ENCODE measurements at places on chromosomes 13 and 19. TPM values are rescaled to one million over a fixed set of nuclear protein-coding genes. Genes with fewer than 3 reads are reported as not detected.

DNA sequence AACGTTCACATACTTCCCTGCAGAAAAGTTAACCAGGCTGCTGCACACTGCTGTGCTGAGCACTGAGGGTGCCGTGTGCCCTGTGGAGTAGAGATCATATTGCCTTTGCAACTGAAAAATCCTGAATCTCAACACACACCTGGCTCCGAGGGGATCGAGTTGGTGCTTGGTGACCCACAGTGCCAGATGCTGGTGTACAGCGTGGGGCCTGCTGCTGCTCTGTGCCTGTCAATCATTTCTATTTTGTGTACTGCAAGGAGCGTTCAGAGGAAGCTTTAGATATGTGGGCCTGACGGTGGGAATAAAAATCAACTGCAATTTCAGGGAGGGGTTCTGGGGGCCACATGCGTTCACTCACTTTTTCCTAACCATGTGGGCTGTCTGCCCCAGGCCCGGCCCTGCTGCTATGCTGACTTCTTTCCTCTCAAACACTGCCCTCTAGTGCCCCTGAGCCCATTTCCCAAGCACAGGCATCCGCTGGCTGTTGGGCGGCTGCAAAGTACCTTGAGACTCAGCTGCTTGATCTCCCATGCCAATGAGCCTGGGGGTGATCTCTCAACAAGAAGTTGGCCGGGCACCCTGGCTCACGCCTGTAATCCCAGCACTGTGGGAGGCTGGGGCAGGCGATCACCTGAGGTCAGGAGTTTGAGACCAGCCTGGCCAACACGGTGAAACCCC is 9.7 kb upstream of the LENG8 start:
- peak; percentile 22 for DNase-seq

DNA sequence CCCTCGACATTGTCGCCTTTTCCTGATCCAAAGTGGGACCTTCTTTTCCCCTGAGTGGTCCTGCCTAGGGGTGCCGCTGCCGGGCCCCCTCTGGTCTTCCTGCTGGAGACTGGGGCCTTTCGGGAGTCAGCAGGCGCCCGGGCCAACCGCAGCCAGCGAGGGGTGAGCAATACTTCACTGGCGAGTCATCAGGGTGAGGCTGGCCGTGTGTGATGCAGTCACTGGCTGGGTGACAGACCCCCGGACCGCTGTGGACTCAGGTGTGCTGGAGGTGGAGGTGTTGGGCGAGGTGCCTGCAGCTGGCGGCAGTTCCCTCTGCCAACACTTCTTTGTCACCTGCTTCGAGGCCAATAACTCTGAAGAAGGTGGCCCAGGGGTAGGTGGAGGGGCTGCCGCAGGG is 1.5 kb upstream of the CGB5 start:
- no peak for DNase-seq

DNA sequence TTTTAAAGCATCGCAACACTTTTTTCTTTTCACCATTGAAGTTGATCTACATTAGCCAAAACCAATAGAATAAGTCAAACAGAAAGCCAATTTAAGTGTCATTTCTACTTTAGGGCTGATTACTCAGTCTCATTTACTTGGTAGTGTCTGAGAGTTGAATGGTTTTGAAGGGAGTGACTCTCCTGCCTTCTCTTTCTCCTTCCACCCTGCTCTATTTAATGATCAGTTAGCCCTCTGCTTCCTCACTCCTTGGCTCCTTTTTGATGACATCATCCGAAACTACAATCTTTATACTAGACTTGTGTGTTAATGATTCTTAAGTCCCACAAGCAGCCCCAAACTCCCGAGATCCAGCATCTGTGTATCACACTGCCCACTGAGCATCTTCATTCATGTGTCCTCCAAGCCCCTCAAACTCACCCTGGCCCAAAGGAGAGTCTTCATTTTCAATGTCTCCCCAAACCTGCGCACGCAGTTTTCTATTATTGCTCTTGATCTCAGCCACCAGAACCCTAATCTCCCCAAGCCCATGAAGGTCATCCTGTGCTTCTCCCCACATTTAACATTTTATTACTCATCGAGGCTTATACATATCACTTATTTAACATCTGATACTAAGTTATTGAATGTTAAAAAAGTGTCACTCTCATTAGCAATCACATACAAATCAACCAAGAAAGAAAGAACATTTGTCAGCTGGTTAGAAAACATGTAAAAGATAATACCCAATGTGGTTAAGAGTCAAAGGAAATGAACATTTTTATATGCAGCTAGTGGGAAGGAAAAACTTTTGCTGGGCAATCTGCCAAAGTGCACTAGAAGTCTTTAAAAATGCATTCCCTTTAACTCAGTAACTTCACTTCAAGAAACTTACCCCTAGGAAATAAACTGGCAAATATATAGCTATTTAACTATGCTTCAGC is 32.2 kb upstream of the ARGLU1 start:
- peak; percentile 80 for DNase-seq

- DNase-seq, result no peak
These were observed at the start of gene HSH2D for GRCh38 chr19:16143399-16144215. Gene HSH2D (plus strand): TSS chr19:16143685. CDS start chr19:16148751, 5,066 bp downstream.

- no peak for DNase-seq
These were observed 748.1 kb downstream of the DACH1 start for GRCh38 chr13:71118779-71119364.

DNA sequence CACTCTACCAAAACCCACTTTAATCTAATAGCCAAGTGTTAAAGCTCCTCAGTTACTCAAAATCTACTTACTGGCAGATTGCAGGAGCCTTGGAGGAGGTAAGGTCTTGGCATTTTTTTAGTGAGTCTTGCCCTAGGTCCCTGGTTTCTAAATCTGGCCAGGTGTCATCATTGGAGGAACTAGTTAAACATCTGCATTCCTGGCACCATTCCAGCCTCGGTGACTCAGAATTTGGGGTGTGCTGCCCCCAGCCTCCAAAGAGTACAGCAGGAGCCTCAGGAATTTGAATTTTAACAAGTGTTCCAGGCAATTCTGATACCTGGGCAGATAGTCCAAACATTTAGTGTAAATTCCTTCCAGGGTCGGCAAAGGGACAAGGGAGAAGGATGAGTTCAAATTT is 37.4 kb downstream of the KLF5 start:
- no peak for DNase-seq

DNA sequence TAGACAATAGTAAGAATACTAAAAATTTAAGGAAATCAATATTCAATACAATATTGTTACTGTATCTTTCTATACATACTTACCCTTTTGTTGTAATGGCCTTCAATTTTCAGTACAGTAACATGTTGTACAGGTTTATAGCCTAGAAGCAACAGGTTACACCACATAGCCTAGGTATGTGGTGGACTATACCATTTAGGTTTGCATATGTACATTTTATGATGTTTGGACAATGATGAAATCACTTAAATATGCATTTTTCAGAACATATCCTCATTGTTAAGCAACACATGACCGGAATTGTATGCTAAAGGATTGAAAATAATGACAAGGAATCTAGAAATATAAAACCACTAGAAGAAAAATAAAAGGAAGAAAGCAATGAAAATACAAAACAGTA is 611.4 kb downstream of the DACH1 start:
- DNase-seq, result no peak

DNA sequence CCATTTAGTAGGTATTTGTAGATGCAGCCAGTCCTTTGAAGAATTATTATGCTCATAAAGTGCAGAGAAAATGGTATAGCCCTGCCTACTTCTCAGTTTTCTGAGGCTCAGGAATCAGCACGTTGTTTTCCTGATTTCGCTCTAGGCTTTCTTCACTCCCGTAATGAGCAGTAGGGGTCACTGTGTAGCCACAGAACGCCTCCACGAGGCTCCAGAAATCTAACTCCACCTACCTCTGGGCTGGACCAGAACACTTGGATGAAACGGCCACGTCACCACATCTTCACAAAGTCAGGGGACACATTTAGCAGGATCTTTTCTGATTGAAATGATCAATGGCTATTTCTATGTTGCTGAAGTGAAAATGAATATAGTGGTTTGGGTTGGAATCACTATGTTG is 49.8 kb upstream of the GTF3A start:
- peak; percentile 81 for DNase-seq

GRCh38 chr13:20728579-20729311 is 25.2 kb downstream of the IL17D start:
- DNase-seq, result no peak

GRCh38 chr13:50082426-50083281 is 67.4 kb downstream of the KCNRG start:
- peak; percentile 78 for DNase-seq

DNA sequence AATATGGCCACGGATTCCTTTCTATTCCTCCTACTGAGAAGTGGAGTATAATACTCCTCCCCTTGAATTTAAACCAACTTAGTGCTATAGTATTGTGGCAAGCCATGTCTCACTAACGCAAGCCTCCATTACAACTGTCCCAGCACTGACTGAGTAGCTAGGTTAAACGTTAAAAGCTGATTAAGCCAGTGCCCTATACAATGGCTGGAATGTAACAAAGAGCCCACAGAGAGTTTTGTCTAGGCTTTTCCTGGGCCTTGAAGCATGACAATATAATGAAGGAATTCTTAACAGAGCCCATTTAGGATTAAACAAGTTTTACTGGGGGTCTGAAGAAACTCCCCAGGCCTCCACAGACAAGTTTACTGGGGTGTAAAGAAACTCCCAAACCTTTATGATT is 254.5 kb upstream of the DACH1 start:
- no peak for DNase-seq

GRCh38 chr13:46468570-46469463 is 81.8 kb upstream of the RUBCNL start:
- peak; percentile 86 for DNase-seq

DNA sequence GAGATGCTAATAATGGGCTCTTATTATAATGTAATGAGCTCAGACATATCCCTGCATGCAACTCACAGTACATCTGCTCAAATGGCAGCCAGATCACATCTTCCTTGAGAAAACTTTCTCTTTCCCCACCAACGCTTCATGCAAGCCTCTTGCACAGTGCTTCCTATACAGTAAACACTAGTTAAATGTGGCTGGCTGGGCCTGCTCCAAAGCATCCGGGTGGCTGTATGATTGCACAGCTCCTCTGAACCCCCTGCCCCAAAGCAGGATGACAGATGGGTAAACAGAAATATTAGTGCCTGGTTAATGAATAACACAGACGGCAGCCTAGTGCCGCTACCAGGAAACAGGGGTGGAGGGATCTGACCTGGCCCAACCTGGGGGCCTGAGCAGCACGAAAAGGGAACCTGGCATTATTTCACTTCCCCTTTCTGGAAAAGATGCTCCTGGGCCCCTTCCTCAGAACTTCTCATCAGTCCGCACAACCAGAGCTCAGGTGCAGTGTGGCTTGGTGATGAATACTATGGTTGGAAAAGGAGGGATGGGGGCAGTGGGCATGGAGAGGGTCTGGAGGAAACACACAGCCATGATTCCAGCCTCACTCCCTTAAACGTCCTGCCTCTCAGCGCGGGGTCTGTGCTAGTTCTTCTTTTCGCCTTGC is 10.8 kb downstream of the FFAR2 start:
- DNase-seq, result no peak

DNA sequence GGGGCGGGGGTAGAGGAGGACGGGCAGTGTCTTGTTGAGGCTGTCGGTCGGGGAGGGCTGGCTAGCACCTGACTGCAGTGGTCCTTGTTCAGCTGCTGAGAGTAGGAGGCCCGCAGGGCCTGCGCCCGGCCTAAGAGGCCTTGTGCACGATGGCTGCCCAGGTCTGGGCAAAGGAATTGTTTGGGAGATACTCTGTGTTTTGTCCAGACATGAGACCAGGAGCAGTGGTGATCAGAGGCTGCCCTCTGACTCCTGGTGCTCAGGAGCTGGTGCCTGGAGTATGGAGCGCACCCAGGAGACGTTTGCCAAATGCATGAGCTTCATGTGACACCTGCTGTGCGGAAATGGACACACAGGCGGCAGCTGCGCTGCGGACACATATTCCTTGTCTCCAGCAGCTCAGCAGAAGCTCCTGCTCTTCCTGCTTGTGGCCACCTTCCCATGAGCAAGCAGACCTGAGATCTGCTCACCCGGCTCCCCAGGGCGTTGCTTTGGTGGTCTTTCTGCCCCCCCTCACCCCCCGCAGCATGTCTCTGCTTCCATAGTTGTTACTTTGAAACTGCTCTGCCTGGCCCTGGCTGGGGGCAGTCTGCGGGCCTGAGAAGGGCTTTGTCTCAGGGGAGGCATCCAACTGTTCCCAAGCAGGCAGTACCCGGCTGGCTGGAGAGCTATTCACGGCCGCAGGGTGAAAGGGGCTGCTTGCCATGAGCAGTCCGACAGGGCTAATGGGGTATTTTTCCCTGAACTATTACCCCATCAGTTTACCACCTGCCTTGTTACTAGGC is 163.9 kb downstream of the TEX29 start:
- no peak for DNase-seq

DNA sequence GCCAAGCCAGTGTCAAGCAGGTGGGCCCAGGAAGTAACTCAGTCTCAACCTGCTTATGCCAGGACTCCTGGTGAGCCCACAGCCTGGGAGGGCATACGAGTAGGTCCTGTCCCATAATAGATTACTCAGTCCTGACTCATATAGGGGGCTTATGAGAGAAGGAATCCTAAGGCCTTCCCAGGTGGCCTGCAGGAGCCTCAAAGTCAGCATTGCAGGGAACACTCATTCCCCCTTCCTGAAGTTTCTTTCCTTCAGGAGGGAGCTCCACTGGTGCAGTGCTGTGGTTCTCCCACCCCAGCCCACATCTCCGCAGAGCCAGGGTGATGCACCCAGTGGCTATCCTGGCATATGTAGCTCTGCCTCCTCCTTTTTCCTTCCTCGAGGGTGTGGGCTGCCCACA is 137.3 kb downstream of the ZIC5 start:
- no peak for DNase-seq

GRCh38 chr19:45981350-45981749 is 7.7 kb upstream of the NOVA2 start:
- no peak for DNase-seq

DNA sequence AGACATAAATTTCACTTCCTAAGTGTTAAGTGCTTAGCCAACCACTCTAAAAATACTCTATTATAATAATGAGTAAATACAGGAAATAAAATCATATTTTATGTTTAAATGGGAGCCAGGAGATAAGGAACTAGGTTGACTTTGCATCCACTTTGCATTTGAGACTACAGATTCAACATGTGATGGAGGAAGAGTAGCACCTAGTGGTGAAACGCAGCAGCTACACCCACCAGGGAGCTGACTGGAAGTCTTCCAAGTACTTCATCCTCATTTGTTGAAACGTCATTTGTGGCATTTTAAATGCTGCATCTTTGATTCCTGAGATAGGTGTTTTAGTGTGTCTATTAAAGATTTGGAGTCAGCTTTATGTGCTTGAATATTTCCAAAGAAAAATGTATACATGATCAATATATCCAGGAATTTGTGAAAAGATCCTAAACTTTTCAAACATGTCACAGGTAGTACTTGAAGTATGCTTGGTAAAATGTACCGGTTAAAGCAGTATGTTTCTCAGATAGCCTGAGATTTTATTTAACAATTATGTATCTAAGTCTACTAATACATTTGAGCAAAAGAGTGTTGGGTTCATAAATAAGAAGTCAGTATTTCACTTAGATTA is 17.4 kb upstream of the KCTD12 start:
- peak; percentile 85 for DNase-seq

NPAS1 gene
- 0.86 TPM for total RNA-seq

KCNN1 gene
- total RNA-seq, result under 0.01 TPM

GDF15 gene
- total RNA-seq, result 49.9 TPM

TMEM150B gene
- not detected for total RNA-seq

OR7E24 gene
- total RNA-seq, result not detected

ZNF493 gene
- total RNA-seq, result 11.0 TPM

FXYD7 gene
- total RNA-seq, result under 0.01 TPM
